ENCODE measurements at places on chromosomes 7 and 10.

- DNase-seq: no peak
Measured at GRCh38 chr7:13874783-13875182, 114.7 kb downstream of the ETV1 start.

- no peak for DNase-seq
Measured at GRCh38 chr10:70093335-70093944, 39.2 kb downstream of the AIFM2 start.

GRCh38 chr7:71171476-71171875 is 39.5 kb downstream of the GALNT17 start:
- no peak for DNase-seq

DNA sequence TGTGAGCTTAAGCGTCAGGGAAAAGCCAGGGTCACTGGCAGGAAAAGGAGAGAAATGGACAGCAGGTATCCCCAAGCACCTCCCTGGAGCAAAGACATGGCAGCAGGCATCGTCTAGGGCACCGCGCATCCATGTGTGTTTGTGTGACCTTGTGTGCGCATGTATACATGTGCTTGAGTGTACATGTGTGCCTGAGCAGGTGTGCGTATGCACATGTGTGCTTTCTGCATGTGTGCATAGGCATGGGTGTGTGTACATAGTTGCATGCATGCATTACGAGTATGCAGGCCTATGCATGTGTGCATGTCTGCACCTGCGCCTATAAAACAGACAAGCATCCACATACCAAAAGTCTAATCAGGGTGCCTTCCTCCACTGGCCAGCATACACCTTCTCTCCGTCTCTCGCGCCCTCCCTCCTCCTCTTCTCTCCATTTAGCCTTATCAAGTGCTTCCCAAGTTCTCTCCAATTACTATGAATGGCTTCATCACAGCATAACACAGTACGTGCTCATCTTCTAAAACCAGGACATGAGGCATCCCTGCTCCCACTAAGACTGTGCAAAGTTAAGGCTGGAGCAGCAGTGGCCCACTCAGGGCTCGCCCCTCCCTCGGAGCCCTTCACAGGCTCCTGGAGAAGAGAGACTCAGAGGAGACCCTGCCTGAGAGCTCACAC is 30.6 kb downstream of the RASGEF1A start:
- no peak for DNase-seq

DNA sequence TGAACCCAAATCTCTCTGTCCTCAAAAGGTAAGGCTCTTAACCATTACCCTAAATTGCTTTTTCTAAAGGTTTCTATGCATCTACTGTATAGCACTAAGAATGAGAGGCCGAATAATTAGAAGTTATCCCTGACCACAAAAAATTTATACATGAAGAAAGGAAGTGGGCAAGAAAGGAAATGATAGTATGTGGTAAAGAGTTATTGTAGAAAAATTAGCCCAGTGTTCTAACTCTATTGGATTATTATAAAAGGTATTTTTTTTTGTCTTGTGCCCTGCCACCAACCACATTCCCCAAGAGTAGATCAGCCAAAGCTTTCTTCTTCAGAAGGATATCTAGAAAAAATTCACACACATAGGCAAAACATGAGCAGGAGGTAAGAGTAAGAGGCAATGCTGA is 45.4 kb downstream of the DKK1 start:
- no peak for DNase-seq

DNA sequence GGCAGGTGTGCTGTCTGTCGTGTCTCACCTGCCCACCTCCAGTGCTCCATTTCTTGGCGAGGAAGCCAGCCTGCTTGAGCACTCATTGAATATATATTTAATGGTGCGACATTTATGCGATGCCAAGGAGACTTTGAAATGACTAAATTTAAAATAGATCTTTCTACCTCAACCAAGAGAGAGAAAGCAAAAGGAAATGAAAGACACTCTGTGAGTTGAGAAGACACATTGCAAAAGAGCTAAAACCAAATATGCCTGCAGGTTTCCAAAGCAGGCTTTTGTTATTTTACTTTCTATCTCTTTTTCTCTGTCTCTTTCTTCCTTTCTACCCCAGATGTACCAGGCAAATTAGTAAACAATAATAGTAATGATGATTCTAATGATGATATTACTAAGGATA is 53.6 kb upstream of the AOAH start:
- DNase-seq: no peak

DNA sequence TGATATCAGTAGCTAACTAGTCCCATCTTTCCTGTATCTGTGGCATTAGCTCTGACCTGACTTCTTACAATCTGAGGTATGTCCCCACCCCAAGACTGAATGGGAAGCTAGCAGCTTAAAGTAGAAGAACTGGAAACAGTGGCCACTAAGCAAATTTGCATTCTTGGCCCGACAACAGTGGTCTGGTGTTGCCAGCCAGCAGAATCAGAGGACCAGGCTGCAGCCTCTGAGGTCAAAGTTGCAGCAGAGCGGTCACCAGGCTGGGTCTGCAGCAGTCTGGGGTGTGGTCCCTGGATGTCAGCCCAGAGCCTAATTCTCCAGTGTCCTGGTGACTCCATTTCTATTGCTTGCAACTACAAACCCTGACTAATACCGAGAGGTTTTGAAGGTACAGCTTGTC is 26.3 kb downstream of the FAM107B start:
- DNase-seq: no peak

DNA sequence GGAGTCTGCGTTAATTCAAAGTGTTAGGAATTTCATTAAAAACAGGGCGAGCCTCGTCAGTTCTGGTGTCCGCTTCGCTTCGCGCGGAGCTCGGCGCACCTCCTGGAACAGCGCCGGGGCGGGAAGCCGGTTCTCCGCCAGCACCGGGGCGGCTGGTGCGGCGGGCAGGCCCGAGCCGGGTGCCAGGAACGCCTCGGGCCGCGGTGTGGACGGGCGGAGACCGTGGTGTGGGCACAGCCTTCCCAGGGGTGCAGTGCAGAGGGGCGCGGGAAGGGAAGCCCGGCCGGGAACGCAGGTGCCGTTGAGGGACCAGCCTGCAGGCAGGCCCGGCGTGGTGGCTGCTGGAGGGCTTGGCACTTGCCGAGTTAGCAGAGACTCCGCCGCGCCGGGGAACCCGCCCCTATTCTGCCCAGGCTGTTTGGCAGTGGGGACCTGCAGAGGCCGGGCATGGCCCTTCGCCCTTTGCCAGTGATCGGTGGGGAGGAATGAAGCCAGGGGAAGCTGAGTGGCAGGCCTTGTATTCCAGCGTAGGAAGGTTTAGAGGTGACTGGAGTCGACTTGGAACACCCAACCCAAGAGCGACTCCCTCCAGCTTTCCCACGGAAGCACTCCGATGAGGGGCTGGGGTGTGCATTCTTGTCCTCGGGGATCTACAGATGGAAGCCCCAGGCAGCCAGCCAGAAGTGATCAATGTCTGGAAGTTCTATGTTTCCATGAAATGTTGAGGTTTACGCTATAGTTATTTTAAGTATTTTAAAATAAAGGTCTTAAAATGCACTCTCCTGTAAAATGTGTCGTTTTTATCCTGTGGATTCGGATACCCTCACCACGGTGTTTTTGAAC is 945 bp upstream of the RHEB start:
- DNase-seq: no peak

DNA sequence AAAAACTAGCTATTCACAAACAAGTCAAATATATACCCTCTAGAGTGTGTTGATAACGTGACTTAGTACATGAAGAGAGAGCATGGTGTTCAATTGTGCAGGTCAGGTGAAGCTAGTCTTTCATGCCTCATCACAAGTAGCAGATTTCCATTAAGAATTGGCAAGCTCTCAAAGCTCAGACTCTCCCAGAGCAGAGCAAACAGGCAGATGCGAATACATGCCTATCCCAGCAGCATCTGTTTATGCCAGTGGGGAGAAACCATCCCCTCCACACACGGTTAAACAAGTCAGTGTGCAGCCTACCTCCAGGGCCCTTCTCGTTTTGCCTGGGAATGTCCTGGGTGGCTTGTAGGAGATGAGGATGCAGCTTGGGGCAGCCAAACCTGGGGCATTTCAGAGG is 532.5 kb upstream of the C7orf33 start:
- no peak for DNase-seq
